Activated T-cell treated with anti-CD3 and anti-CD28 coated beads, Interleukin-2, amount 50 U/mL, for 1 hour (primary cell): ENCODE measurements at places on chromosomes 2 and 18.

- no peak for DNase-seq
Observed at GRCh38 chr18:9755615-9756014, 47.5 kb downstream of the RAB31 start.

GRCh38 chr2:197893403-197894177, 89.2 kb downstream of the PLCL1 start:
- DNase-seq = no peak

DNA sequence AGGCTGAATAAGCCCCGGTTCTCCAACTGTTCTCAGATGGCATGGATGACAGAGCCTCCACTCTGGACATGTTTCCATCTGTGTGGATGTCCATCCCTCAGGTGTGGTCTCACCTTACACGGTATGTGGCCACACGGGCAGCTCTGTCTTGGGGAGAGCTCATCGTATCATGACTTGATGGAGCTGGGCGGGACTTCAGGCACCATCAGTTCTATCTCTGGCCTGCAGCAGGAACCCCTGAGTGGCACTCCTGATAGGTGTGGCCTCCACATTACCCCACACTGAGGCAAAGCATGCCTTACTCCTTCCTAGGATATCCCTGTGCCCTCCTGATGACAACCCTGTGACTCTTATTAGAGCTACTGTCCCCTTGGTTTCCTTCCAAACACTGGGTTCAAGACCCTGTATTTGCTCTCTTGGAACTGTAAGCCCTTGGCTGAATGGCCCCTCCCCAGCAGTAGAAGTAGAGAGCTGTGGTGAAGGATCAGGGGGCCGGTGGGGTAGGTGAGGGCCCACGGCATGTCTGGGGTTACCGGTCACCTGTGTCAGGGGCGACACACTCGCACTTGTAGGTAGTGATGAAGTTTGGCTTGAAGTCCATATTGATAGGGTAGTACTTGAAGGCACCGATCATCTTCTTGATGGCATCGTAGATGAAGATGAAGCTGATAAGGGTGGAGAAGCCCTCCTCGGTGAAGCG, 48.2 kb downstream of the MTHFD2 start:
- DNase-seq = no peak

DNA sequence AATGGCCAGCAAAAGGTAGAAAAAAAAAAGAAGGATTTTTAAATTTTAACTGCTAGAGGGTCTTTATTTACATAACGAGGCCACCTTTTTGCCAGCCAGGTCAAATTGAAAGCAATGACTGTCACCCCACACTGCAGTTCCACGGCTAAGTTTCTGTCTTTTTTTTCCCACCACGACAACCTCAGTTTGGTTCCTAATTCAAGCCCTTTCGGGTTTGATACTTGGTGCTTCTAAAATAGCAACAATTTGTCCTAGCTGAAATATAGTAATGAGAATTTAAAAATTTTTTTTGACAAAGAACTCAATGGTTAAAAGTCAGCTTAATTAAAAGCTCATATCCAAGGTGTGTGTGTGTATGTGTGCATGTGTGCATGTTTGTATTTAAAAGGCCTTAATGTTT, 16.4 kb upstream of the NMS start:
- no peak for DNase-seq

- DNase-seq = no peak
Observed at GRCh38 chr2:237182422-237183123, 96.9 kb downstream of the COPS8 start.

DNA sequence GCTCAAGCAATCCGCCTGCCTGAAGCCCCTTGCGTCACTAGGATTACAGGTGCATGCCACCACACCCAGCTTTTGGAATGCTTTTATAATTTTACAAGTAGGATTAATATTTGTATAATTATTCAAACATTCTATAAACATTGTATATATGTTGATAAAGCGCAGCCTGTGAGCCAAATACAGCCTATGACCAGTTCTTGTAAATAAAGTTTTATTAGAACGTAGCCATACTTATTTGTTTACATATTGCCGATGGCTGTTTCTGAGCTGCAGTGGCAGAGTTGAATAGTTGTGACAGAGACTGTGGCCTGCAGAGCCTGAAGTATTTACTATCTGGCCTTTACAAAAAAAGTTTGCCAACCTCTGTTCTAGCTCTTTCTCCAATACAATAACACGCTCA, 232.6 kb downstream of the OTX1 start:
- DNase-seq = no peak

GRCh38 chr2:10861765-10862164, 49.2 kb upstream of the PDIA6 start:
- DNase-seq = no peak

GRCh38 chr2:191304939-191305875, 60.0 kb downstream of the MYO1B start:
- DNase-seq = no peak

- no peak for DNase-seq
Observed at GRCh38 chr2:9178904-9179571, 27.6 kb upstream of the ASAP2 start.

- DNase-seq = no peak
Observed at GRCh38 chr2:32931945-32932709, 14.6 kb upstream of the LTBP1 start.

- no peak for DNase-seq
Observed at GRCh38 chr18:3186678-3187658, 32.8 kb downstream of the MYOM1 start.

- no peak for DNase-seq
Observed at GRCh38 chr18:73674125-73674865, 473.3 kb downstream of the FBXO15 start.

- no peak for DNase-seq
Observed at GRCh38 chr2:100367163-100367562, 44.9 kb upstream of the LONRF2 start.

GRCh38 chr2:60159519-60159918, 393.9 kb downstream of the BCL11A start:
- no peak for DNase-seq

DNA sequence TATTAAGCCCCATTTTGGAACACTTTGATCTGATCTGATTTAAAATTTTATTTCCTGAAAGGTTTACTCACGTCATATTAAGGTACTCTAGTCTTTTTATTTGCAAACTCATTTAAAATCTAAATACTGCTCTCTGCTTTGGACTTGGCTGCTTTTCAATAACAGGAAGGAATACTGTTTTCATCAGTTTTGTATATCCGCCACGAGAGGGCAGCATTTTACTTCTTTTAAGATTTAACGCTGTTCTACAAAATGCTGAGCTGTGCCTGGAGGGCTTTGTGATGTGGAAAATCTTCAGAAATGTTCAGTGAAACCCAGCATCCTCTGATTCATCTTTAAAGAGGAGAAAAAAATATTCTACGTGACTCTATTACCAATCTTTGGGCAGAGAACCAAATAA, 37.5 kb upstream of the SLC38A11 start:
- no peak for DNase-seq

GRCh38 chr2:134245340-134245984, 8.4 kb upstream of the MGAT5 start:
- DNase-seq = peak; percentile 71

- no peak for DNase-seq
Observed at GRCh38 chr2:41101281-41101680, 649.4 kb upstream of the SLC8A1 start.

GRCh38 chr2:121400201-121400600, 115.2 kb upstream of the TFCP2L1 start:
- no peak for DNase-seq

GRCh38 chr2:88831792-88832248, 140.3 kb downstream of the RPIA start:
- DNase-seq = no peak

DNA sequence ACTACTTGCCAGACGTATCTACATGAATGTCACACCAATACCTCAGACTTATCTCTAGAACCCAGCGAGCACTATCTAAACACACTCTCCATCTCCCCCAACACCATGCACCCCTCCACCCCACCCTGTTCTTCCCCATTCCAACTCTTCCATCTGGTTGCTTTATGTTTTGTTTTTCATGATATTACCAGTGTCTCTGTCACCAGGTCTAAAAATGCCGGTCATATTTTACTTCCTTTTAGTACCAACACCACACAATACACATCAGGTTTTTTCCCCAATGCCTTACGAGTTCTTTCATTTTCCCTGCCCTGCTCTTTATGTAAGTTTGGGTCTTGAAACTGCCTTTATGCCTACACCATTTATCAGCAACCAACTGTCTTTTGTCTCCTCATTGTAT, 10.2 kb upstream of the ITGA4 start:
- no peak for DNase-seq

DNA sequence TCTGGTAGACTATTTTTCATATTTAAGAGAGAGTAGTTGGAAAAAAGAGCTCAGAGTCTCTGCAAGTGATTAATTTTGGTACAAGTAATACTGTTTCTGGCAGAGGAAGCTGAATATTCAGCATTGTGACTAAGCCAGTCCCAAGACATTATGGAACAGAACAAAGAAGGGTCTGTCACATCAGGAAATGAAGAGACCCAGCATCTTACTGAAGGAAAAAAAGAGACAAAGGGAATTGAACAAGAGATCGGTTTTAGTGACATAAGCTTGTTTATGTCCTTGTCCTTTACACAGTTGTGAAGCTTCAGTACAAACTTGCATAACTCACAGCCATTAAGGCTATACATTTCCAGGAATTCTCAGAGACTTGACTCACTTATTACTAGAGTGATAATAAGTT, 568.5 kb upstream of the SLC8A1 start:
- no peak for DNase-seq

DNA sequence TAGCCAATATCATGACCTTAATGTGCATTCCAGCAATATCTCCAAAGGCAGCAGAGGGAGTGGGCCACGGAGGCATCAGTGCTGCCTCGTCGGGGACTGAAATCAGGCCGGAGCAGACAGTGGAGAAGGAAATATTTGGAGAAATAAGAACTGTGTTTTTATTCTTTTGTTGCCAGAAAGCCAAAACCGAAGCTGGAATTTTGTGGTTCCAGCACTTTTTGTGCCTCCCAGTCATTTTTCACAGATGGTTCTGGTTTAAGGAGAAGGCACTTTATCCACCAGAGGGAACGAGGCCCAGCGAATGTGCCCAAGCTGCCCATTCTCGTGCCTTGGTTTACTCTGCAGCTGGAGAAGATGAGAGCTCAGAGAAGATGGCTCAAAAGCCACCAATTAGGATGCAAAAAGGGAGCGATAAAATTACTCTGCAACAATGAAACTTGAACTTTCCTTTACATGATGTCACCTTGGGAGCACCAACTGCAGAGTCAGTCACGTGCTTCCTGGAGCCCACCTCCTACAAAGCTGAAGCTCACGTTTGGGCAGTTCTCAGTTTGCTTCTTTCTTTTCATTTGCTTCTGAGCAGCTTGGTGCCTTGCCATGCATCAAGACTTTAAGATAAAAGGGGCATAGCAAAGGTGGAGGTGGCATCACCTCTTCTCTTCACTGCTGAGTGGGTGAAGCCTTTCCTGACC, 288.7 kb downstream of the LPIN1 start:
- no peak for DNase-seq

DNA sequence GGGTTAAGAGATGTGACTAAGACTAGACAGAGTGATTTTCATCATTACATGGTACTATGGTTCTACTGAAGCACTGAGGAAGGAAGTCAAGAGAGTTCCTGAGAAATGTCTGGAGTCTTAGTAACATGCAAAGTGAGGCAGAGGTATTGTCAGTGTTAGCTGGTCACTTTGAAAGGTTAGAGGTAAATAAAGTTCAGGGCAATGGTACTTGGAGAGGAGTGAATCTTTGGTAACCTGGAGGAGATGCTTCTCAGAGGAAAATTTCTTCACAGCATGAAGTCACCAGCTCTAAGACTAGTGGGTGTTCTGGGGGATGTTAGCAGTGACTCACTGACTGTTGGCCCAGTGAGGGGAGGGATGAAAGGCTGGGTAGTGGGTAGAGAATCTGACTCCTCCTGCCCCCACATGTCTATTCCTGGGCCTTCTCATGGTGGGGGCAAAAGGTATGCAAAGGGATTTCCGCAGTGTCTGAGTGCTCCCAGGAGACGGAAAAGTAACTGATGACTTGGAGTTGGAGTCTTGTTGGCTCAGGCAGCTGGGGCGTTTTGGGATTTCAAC, 23.3 kb upstream of the IL1RN start:
- no peak for DNase-seq

DNA sequence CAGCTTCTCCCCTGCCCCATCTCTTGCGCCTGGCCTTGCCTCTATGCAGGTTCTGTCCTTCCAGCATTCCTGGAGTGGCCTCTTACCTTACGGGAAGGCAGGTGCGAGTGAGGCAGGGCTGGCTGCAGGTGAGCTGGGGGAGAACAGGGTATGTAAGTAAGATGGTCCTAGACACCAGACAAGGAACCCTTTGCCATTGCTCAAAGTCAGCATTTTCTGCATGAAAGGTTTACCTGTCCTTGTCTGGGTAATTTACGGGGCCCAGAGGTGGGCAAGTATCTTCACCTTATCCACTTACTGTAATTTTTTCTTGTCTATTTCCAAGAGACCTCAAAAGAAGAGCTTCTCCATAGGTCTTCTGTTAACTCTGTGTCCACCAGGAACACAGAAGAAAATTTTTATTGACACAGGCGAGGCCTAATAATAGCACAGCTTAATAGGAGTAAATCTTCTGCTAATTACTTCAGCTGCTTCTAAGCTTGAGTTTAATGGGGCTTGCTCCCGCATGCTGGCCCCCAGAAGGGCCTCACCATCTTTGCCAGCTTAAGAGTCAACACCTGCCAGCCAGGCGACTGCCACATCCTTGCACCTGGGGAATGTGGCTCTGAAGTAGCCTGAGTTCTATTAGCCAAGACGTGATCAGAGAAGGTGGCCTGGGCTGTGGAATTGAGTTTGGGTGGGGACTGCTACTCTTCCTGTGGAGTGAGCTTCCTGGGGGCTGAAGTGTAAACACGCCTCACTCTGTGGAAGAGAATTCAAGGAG, 27.1 kb downstream of the PCARE start:
- DNase-seq = no peak

- no peak for DNase-seq
Observed at GRCh38 chr2:98037666-98038336, 42.1 kb upstream of the TMEM131 start.

DNA sequence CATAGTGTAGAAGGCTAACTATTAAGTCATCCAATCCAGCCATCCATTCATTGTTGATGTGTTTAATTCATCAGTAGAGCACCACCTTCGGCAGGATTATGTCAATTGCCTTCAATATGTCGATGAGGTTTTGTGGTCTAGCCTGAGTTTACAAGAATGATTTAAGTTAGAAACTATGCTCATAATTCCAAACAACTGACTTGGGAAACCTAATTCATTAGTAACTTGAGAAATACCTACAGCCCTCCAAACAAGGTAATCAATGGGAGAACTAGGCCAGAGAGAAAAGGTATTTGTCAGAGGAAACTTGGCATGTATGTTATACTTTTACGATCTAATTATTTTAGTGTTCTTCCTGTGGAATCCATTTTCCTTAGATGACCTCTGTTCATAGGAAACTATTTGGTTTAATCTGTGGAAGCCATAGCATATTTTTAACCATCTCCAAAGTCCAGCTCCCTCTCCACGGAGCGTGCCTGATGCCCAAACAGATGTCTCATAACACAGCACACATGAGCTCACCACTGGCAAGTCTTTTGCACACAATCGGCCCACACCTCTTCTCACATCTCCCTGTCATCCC, 148.5 kb downstream of the GFPT1 start:
- no peak for DNase-seq

GRCh38 chr2:109256111-109256510, 127.1 kb downstream of the SH3RF3 start:
- DNase-seq = peak; percentile 4

GRCh38 chr18:75334869-75335268, 92.6 kb downstream of the SMIM21 start:
- DNase-seq = no peak
